Cardiac muscle cell (in vitro differentiated cells and primary cell): ENCODE measurements at places on chromosomes 3 and 15. TPM values are rescaled to one million over a fixed set of nuclear protein-coding genes. Genes with fewer than 3 reads are reported as not detected.

Gene P2RY1
- 4.6 and 4.8 TPM in 2 replicates for total RNA-seq

Gene EFCAB12
- 0.48 and 0.85 TPM in 2 replicates for total RNA-seq

Gene ANKUB1
- total RNA-seq = not detected in 2 replicates

Gene IGSF10
- 0.18 and 0.33 TPM in 2 replicates for total RNA-seq

Gene NANOGP8
- not detected in 2 replicates for total RNA-seq

Gene LSAMP
- 4.8 and 6.0 TPM in 2 replicates for total RNA-seq

Gene UNC45A
- 61.8 and 68.2 TPM in 2 replicates for total RNA-seq

Gene CXCR6
- total RNA-seq = not detected in 2 replicates

Gene RASL12
- 7.0 and 38.2 TPM in 2 replicates for total RNA-seq

Gene USP8
- total RNA-seq = 23.1 and 28.4 TPM in 2 replicates

Gene ARGFX
- total RNA-seq = not detected in 2 replicates

Gene LIPH
- 1.1 and 2.3 TPM in 2 replicates for total RNA-seq

Gene ADAMTSL3
- 0.88 and 2.0 TPM in 2 replicates for total RNA-seq

Gene SAMMSON
- total RNA-seq = 0.06 TPM in 1 of 2 replicates, not detected in the other
